ENCODE measurements at places on chromosomes 7 and 10.

DNA sequence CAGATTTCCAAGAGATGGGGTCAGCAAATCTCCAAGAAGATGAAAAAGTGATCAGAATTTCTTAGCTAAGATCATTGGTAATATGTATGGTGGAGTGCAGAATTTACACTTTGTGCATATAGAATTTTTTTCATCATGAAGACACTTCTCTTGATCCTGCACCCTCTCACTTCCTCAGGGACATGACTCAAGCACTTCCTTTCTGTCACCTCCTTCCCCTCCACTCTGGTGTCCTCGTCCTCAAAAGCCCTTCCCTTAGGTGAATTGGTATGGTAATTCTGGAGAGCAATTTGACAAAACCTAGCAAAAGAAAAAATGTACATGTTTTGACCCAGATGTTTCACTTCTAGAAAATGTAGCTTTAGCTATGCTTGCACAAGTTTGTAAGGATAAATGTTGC lies 18.1 kb downstream of the CALN1 start:
- no peak for DNase-seq

DNA sequence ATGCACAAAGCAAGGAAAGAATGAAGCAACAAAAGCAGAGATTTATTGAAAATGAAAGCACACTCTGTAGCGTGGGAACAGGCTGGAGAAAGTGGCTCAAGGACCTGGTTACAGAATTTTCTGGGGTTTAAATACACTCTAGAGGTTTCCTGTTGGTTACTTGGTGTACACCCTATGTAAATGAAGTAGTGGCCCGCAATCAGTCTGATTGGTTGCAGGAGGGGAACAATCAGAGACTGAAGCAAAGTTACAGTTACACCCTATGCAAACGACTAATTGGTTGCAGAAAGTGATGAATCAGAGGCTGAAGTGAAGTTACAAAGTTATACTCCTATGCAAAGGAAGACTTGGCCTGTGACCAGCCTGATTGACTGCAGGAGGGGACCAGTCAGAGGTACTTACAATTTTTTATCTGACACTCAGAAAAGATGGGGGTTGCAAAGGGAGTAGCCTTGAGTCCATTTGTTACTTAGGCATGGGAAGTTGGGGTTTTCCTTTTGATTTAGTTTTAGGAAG lies 3.6 kb upstream of the MTPN start:
- no peak for DNase-seq

DNA sequence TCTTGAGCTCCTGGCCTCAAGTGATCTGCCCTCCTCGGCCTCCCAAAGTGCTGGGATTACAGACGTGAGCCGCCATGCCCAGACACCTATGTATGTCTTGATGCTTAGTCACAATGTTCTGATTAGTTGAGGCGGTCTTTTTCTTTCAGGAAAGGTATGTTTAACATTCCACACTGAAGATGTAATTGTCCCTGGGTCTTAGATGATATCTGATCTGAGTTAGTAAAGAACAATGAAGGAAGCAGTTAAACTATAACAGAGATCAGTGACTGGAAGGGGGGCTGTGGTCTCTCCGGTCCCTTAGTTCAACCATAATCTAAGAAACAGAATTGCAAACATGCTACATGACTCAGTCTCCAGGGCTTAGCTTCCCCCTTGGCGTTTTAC lies 31.5 kb upstream of the SH2D4B start:
- no peak for DNase-seq

DNA sequence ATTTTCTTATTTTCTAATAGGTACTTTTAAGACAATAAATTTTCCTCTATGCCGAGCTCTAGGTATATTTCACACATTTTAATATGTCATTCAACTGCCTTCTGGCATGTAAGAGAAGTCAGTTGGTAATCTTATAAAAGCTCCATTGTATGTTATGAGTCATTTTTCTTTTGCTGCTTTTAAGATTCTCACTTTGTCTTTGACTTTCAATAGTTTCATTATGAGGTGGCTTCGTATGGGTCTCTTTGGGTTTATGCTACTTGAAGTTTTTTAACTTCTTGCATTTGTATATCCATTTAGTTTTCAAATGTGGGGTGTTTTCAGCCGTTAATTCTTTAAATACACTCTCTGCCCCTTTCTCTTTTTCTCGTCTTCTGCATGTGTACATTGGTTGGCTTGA lies 80.5 kb downstream of the ABCA13 start:
- DNase-seq: no peak

DNA sequence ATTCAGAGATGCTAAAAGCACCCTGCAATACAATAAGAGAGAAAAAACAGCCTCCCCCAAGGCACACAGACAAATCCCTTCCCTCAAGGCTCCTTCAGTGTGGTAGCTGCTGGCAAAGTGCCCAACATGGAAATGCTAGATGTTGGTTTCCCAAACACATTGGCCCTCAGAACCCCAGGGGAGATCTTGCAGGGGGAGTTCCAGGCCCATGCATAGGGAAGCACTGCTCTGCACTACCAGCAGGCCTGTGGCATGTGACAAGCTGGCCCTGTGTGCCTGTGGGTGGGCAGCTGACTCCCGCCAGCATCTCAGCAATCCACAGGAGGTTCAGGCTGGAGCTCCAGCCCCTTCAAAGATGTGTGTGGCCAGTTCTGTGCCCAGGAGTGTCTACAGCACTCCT lies 16.8 kb upstream of the CSGALNACT2 start:
- DNase-seq: no peak

- DNase-seq: no peak
These were observed 503.6 kb upstream of the LRRN3 start for GRCh38 chr7:110587294-110587693.

- no peak for DNase-seq
These were observed 45.5 kb upstream of the HDAC9 start for GRCh38 chr7:18450019-18450418.
